ENCODE measurements at places on chromosomes 4 and X. TPM values are rescaled to one million over a fixed set of nuclear protein-coding genes. Genes with fewer than 3 reads are reported as not detected.

Gene CCDC120
- polyA plus RNA-seq = 0.97 TPM

Gene ITIH6
- not detected for polyA plus RNA-seq

Gene HSFX1
- 1.6 TPM for polyA plus RNA-seq

Gene CT47A7
- not detected for polyA plus RNA-seq

Gene SFRP2
- 1.1 TPM for polyA plus RNA-seq
